ENCODE measurements at places on chromosomes 3 and 15. TPM values are rescaled to one million over a fixed set of nuclear protein-coding genes. Genes with fewer than 3 reads are reported as not detected.

Gene SLC9A9
- 46.2 TPM for total RNA-seq

Gene FYTTD1
- total RNA-seq, result 56.4 TPM

Gene IL17RB
- 1.5 TPM for total RNA-seq

Gene IQCH
- 4.8 TPM for total RNA-seq

Gene NAA80
- 2.3 TPM for total RNA-seq

All from urinary bladder (tissue), 4 donors.